Mucosa of gallbladder (tissue), 1 donor: ENCODE measurements at places on chromosomes 12 and 14. TPM values are rescaled to one million over a fixed set of nuclear protein-coding genes. Genes with fewer than 3 reads are reported as not detected.
A peak's percentile ranks its signal among the peaks of the same experiment; 100 is the strongest.

The PTGER2 gene
- 3.9 TPM for total RNA-seq

DNA sequence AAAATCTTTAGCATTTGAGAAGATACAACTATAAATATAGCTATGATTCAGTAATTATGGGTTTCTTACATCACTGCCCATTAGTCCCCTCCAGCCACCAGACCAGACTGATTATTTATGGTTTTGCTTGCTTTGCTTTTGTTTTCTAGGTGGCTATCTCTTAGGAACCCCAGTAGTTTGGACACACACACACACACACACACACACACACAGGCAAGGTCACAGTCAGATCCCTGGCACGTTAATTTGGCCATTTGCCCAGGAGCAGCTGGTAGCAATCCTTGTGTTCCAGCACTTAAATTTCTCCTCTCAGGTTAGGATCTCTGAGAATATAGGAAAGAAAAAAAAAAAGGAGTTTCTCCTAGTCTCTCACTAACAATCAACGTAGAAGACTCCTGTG, 90.2 kb upstream of the RESF1 start:
- DNase-seq = peak; percentile 78

The C1RL gene
- 49.6 TPM for total RNA-seq

DNA sequence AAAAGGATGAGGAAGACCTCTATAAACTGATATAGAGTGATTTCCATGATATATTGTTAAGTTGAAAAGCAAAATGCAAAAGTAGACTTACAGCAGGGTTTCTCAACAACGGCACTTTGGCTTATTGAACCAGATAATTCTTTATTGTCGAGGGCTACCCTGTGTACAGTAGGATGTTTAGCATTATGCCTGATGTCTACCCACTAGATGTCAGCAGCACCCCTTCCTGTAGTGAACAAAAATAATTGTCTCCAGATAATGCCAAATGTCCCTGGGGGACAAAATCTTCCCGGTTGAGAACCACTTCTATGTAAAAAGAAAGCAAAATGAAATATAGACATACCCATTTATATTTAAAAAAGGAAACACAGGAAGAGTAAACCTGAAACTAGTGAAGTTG, 32.4 kb downstream of the ABCD2 start:
- no peak for DNase-seq

The CDCA3 gene
- total RNA-seq = 2.2 TPM

The IFNG-AS1 gene
- total RNA-seq = not detected

DNA sequence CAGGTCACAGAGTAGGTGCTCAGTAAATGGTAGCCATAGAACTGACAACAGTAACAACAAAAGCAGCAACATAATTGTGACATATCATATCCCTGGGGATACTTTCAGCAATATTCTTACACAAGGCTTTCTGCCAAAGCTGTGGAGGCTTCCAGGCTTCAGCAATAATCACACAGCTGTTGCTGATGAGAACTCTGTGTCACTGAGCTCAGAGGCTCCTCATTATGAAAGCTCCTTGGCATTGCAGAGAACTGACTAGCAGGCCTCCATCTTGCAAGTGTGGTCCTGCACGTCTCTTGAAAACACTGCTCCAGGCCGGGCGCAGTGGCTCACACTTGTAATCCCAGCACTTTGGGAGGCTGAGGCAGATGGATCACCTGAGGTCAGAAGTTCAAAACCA, 97.3 kb upstream of the BTG1 start:
- no peak for DNase-seq

DNA sequence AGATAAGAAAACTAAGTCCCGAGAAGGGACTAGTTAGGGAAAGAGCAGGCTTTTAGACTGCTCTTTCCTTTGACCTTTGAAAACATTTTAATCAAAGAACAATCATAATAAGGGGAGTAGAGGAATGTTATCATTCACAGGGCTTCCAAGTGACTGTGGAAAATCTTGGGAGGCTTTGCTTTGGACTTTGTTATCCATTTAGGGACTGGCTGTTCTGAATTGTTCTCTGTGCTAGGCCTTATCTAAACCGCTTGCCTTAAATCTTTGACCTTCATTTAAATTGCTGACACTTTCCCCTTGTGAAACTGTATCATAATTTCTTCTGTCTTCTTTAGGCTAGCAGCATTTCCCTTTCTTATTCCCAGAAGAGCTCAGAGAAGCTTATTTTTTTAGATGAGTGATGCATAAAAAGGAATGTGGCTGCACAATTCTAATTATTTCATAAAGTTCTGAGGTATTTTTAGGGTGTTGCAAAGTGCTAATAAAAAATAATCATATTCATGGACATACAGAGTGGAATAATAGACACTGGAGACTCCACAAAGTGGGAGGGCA, 9.5 kb upstream of the CALM1 start:
- DNase-seq = no peak

DNA sequence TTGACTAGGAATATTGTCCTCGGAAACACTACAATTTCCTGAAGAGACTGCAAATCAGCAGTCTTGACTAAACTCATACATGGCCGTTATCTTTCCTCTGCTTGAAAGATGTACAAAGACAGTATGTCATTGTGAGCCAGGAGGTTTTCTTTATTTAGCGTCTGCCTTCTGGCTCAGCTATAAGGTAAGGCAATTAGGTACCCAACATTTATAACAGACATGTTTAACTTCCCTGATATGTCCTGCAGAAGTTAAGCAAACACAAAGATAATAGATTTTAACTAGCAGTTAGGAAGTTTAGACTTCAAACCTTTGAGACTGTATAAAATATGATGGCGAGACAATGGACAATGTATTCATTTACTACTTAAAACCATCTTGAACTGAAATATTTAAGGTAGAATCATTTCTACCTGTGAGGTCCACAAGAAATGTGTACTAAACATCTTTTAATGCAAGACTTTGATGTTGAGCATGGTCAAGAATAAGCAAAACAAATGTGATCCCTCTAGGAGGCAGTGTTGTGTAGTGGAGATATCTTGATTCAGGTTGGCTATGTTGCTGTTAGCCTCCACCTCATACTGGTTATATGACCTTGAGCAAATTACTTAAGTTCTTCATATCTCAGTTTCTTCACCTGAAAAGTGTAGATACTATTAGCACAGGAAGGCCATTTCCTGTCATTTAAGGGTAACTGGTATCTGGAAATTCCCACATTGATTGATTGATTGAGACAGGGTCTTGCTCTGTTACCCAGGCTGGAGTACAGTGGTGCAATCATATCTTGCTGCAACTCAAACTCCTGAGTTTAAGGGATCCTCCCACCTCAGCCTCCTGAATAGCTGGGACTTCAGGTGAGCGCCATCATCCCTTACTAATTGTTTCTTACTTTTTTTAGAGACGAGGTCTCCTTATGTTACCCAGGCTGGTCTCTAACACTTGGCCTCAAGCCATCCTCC, 96.3 kb upstream of the EEA1 start:
- DNase-seq = no peak

GRCh38 chr12:123153906-123154305, 3.0 kb upstream of the PITPNM2 start:
- no peak for DNase-seq

DNA sequence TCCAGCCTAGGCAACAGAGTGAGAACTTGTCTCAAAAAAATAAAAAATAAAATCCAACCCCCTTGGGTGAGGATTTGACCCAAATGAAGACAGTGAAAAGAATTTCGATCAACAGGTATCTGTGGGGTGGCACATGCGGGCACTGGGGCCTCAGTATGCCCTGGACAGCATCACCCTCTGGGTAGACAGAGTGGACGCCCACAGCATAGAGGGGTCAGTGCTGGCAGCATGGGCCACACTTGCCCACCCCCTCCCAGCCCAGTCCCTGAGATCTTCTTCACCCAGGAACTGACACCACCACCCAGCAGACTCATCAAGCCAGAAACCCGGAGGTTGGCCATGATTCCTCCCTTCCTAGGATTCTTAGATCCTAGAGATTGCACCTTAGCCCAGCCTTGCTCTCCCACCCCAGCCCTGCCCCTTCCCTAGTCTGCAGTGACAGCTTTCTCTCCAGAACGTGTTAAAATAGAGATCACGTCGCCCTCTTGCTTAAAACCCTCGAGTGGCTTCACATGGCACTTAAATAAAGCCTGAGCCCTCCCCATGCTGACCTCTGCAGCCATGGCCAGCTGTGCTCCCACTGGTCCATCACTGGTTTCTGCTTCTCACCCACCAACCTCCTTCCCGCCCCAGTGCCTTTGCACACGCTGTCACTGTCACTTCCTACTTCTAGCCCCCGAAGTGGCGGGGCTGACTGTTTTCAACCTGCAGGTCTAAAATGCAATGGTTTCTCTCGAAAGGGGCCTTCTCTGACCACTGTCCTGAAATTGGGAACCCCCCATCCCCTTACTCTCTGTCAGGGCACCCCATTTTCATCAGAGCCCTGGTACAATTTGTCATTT, 26.2 kb upstream of the DYNC1H1 start:
- no peak for DNase-seq

- no peak for DNase-seq
These were observed 91.1 kb downstream of the ARMH4 start for GRCh38 chr14:58060898-58061297.

DNA sequence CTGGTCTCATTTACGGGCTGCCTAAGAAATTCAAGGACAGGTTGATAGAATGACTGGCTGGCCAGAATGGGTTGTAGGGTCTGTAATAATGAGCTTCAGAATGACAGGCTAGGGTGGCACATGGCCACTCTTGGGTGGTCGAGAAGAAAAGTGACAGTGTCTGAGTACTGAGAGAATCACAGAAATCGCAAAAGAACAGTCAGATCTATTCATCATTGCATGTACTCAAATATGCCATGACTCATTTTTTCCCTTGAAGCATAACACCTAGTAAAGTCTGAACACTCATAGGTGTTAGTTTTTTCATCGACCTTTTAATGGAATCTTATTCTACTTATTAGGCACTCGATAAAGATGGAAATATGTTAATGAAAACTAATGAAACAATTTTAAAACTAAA, 37.8 kb upstream of the SEL1L start:
- no peak for DNase-seq

- no peak for DNase-seq
These were observed 33.8 kb downstream of the GIT2 start for GRCh38 chr12:109962398-109962797.

GRCh38 chr12:95402096-95402495, 71.9 kb upstream of the METAP2 start:
- no peak for DNase-seq

- no peak for DNase-seq
These were observed 69.3 kb upstream of the IGF1 start for GRCh38 chr12:102549691-102550090.

DNA sequence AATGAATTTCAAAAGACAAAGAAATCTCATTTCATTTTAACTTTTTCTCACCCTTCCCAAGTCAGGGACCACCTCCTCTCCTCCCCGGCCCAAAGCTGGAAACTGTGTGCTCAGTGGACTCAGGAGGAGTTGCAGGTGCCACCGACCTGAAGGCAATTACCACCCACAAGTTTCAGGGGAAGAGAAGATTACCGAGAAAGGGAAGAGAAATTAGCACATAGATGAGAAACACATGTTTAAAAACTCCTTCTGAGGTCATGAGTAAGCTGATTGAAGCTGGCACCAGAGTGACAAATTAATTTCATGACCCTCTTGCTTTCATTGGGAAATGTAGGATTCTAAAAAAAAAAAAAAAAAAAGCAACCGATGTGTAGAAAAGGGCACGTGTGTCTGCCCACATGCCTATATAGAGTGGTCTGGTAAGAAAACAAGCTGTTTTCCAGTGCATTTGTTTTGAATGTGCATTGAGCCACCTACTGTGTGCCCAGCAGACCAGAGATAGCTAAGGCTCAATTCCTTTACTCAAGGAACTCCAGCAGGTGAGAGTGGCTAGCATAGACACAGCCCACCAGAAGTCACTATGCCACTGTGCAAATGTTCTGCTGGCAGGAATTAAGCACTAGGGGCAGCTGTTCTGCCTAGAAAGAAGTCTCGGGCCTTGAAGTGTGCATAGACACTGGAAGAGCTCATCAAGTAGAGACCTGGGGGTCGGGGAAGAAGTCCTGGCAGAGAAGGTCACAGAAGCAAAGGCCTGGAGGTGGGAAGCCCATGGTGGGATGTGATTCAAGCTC, 30.5 kb downstream of the DPF3 start:
- no peak for DNase-seq

- DNase-seq = no peak
These were observed 23.4 kb upstream of the IPO8 start for GRCh38 chr12:30719060-30719459.

- no peak for DNase-seq
These were observed 675.6 kb upstream of the MDGA2 start for GRCh38 chr14:48350971-48351370.

- no peak for DNase-seq
These were observed 1020.3 kb downstream of the LRFN5 start for GRCh38 chr14:42626986-42627385.

- no peak for DNase-seq
These were observed 278.2 kb upstream of the DIO2 start for GRCh38 chr14:80489513-80489912.

GRCh38 chr14:60735416-60735815, 855 bp downstream of the MNAT1 start:
- DNase-seq = no peak

The AHNAK2 gene
- total RNA-seq = 16.0 TPM

The SERPINA3 gene
- 101 TPM for total RNA-seq
